ENCODE measurements at places on chromosomes 4 and X.

DNA sequence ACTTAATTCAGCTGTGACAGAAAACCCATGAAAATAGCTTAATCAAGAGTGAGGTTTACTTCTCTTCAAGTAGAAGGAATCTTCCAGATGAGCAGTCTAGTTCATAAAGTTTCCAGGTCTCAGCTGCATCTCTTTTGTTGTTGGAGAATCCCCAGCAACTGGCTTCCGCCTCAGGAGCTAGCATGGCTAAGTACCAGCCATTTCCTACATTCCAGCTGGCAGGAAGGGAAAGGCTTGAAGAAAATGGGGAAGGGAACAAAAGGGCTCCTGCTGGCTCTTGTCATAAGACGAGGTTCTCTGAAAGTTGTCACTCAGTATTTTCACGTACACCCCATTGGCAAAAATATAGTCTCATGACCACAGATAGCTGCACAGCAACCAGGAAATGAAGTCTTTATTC is 27.3 kb upstream of the TRIM2 start:
- no peak for DNase-seq

DNA sequence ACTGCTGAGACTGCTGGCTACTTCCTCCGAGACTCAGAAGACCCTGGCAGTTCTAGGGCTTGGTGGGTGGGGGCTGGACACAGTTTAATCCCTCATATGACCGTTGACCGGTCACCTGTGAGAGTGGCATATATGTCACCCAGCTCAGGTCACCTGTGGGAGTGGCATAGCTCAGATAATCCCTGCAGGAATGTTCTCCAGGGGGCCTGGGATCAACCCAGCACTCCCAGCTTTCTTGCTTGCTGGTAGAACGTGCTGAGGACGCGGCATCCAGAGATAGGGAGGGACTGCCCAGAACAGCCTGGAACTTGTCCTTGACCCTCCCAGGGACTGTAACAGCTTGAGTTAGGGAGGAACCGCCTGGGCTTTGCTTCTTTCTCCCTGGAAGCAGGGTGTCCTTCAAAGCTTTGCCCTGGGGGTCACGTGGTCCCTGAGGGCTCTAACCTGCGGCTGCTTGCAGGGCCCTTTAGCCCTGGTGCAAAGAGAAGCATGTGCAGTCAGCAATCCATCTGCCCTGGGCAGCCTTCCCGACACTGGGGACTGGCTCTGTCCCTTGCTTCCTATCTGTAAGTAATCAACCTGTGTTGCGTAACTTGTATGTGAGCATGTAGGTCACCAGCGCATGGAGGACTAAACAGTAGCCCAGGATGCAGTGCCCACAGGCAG is 55.3 kb downstream of the ZFYVE28 start:
- no peak for DNase-seq

DNA sequence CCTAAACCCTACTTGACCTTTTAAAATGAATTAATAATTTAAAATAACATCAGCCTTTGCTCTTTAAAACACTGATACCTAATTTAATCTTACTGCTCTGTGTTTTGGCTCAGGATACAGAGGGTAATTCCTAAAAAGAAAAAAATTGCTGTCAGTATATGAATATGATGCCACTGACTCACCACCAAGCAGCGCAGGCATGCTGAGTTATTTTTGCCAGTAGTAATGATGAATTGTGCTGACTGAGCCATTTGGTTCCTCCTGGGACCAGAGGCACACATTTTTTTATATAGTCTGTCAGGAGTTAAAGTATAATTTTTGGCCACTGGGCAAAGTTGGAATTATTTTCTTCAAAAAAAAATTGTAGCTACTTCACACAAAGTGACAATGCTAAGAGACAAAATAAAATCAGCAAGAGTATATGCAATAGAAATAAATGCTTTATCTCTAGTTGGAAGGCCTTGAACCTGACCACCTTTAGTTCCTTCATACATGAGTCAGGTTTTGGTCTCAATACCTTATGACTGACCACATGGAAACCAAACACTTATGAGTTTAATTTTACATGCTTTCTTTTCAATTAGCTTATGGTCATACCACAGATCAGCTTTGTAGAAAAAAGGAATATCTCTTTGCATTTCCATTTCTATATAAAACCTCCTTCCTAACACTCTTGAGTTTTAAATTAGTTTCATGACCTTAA is 115.1 kb downstream of the PPP3CA start:
- no peak for DNase-seq

GRCh38 chrX:81390237-81390636 is 188.3 kb downstream of the SH3BGRL start:
- DNase-seq = no peak

- peak; percentile 34 for DNase-seq
These were observed 322.4 kb downstream of the ARHGAP10 start for GRCh38 chr4:148054275-148054674.

DNA sequence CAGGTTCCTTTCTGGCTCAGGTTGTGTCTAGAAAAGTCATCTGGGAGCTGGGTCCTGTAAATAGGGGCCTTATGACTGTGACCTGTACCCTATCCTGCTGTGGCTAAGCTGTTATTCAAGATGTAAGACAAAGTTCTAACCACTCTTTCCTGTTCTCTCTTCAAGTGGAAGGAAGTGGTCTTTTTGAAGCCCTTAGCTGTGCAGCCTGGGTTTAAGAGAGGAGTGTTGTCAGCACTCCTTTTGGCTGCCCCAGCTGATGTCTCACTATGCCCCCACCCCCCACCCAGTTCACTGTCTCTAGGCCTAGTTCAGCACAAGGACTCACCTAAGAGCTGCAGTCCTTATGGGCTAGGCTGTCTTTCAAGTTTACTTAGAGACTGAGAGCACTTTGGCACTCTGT is 1069.5 kb downstream of the FAM133A start:
- no peak for DNase-seq

GRCh38 chr4:159765382-159765781 is 662.5 kb downstream of the RAPGEF2 start:
- no peak for DNase-seq

DNA sequence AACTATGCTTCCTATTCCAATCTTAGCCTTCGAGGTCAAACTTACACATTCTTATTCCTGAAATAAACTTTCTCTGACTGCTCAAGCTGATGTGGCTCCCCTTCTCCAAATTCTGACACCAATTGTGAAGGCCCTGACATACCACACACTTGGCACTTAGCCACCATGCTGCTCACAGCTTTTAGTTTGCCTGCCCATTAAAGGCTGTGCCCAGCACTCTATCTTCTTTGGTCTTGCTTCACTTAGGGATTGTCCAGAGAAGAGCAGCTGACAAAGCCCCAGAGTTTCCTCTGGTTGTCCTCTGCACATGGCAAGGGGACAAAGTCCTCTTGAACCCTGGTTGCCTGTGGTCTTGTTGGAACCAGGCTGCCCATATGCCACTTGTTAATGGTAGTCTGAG is 126.1 kb downstream of the ARHGEF9 start:
- DNase-seq = no peak

DNA sequence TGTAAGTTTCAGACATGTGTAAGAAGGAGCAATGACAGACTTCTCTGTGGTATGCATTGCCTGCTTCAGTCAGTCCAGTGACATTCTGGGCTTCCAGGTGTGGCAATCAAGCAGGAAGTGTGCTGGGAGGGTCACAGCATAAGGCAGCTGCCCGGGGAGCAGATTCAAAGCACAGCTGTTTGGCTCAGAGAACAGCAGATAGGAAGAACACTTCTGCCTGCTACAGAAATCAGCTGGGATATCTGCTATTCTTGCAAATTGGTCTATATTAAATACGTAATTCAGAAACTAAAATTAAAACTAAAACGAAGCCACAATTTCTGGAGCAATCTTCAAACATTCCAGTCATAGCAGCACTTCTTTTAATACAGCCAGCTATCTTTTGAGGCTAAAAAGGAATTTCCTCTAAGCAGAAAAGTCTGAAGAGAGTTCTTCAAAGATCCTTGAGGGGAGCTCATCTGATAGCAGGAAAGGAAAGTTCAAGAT is 47.5 kb upstream of the GALNT7 start:
- DNase-seq = peak; percentile 76

- DNase-seq = no peak
These were observed 655 bp downstream of the CYTL1 start for GRCh38 chr4:5018603-5019002.

GRCh38 chr4:173420801-173421200 is 21.9 kb upstream of the SCRG1 start:
- no peak for DNase-seq

GRCh38 chr4:48944252-48944651 is 37.7 kb upstream of the OCIAD2 start:
- no peak for DNase-seq
